ENCODE measurements at places on chromosomes 16 and 17.
A peak's percentile ranks its signal among the peaks of the same experiment; 100 is the strongest.

- DNase-seq, result no peak
These were observed 84.3 kb upstream of the CREBBP start for GRCh38 chr16:3964686-3965290.

- DNase-seq, result no peak
These were observed 35.6 kb upstream of the ENDOV start for GRCh38 chr17:80379348-80379747.

- DNase-seq, result no peak
These were observed 403.4 kb downstream of the GRIN2A start for GRCh38 chr16:9778849-9779248.

DNA sequence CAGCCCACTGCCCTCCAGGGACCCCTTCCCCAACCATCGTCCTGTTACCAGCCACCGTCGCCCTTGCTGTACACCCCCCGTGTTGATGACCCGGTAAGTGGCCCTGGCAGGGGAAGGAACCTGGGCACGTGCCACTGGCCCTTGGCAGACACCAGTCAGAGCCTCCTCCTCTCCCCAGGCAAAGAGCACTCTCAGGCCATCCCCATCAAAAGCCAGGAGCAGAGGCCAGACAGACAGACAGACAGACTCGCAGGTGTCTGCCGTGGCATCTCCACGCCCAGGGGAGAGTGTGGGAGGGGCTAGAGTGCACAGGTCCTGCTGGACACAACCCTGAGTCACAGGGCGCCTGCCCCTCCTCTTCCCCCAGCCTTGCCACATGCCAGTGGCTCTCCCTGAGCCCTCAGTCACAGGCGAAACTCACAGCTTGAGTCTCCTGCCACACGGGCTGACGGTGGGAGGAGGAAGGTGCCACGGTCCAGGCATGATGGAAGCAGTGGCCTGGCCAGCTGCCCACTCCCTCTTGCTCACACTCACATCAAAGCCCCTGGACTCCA is 7.8 kb downstream of the CLCN7 start:
- no peak for DNase-seq

- no peak for DNase-seq
These were observed 50.9 kb upstream of the MTSS2 start for GRCh38 chr16:70736465-70737376.

DNA sequence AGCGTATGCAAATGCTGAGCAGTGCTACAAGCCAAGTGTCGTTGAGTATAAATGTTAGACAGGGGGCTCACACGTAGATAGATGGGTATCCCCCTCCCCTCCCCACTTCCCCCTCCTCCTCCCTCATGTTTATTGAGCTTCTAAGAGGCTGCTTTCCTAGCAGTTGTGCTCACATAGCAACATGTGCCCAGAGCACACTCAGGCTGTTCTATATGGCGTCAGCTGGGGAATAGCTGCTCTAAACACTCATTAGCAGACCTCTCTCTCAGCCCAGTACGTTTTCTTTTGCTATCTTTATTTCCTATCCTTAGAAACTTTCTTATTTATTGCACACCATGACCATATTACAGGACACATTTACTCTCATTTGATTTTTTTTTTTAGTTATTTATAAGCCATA is 1.8 kb downstream of the KCNJ2 start:
- DNase-seq, result no peak

- no peak for DNase-seq
These were observed 447.3 kb upstream of the MAF start for GRCh38 chr16:80047842-80048241.

DNA sequence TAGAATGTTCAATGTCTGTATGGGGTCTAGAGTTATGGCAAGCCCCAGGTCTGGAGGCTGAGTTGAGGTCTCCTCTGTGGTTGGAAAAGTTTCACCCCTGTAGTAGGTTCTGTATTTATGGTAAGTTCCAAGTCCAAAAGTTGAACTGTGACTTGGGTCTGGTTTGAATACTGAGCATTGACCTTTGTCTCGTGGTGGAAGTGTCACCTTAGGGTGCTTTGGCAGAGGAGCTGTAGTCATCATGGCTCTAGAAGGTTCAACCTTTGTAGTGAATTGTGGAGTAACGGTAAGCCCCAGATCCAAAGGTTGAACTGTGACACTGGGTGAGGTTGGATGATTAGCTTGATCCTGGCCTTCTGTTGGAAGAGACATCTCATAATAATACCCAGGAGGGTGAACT is 17.6 kb downstream of the RDM1 start:
- DNase-seq, result no peak

GRCh38 chr17:17159571-17159970 is 46.6 kb downstream of the PLD6 start:
- DNase-seq, result no peak

- DNase-seq, result peak; percentile 35
These were observed 110.7 kb downstream of the RAP1GAP2 start for GRCh38 chr17:2906901-2907300.

DNA sequence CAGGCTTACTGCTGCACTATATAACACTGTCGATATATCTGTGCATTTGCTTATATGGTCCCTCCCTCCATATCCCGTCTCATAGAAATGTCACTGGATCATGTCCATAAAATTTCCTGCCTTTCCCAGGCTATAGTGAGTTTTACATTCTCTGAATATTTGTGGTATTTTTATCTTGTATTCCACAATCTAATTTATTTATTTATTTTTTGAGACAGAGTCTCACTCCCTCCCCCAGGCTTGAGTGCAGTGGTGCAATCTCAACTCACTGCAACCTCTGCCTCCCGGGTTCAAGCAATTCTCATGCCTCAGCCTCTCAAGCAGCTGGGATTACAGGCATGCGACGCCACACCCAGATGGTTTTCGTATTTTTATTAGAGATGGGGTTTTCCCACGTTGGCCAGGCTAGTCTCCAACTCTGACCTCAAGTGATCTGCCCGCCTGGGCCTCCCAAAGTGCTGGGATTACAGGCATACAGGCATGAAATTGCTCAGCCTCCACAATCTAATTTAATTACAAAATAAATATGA is 12.9 kb downstream of the TRIM37 start:
- DNase-seq, result no peak

DNA sequence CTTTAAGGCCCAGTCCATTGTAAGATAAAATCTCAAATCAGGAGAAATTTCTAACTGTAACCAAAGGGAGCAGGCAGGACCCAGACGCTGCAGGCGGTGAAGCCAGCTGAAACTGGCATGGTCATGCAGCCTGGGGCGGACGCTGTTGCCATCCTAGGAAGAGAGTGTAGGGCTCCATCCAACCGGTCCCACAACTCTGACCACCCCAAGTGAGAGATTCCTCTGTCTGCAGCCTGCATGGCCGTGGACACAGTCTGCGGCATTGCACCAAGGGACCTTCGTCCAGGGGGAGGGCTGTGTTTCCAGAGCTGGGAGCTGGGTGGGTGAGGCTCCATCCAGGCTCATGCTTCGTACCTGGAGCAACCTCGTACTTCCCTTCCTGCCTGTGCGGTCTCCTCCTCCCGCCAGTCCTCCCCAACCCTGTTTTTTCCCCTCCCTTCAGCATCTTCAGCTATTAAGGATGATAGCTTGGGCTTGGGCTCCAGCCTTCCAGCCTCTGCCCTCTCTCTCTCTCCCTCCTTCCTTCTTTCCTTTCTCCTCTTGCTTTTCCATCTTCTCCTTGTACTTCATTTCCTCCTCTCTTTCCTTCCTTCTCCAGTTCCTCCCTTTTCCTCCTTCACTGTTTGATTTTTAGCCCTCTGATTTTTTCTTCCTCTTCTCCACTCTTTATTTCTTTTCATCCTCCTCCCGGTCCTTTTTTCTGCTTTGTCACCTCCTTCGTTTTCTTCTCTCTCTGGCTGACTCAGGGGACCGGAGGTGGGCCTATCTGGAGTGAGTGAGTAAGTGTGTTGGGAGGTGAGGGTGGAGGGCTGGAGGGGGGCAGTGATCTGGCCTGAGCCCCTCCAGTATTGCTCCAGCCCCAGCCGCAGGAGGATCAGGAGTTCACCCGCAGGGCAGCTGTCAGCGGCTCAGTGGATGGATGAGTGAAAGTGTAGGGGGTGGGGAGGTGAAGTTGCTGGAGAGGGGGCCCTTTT is 17.0 kb upstream of the LHX1 start:
- DNase-seq, result no peak
